ENCODE measurements at places on chromosomes 16 and 17. TPM values are rescaled to one million over a fixed set of nuclear protein-coding genes. Genes with fewer than 3 reads are reported as not detected.

The SLFN12L gene
- polyA plus RNA-seq, result 13.6 TPM

The OR1A1 gene
- not detected for polyA plus RNA-seq

The CYBA gene
- 454 TPM for polyA plus RNA-seq

The CCL8 gene
- polyA plus RNA-seq, result not detected

The RARA gene
- polyA plus RNA-seq, result 16.5 TPM

The TMC7 gene
- not detected for polyA plus RNA-seq

The UTS2R gene
- polyA plus RNA-seq, result not detected

- no peak for DNase-seq
Measured at GRCh38 chr17:19727501-19728078, 11.2 kb upstream of the SLC47A2 start.

- no peak for DNase-seq
Measured at GRCh38 chr17:27455236-27455913, 873 bp upstream of the KSR1 start.

GRCh38 chr17:12815642-12816141, 26.4 kb downstream of the ARHGAP44 start:
- DNase-seq, result no peak

DNA sequence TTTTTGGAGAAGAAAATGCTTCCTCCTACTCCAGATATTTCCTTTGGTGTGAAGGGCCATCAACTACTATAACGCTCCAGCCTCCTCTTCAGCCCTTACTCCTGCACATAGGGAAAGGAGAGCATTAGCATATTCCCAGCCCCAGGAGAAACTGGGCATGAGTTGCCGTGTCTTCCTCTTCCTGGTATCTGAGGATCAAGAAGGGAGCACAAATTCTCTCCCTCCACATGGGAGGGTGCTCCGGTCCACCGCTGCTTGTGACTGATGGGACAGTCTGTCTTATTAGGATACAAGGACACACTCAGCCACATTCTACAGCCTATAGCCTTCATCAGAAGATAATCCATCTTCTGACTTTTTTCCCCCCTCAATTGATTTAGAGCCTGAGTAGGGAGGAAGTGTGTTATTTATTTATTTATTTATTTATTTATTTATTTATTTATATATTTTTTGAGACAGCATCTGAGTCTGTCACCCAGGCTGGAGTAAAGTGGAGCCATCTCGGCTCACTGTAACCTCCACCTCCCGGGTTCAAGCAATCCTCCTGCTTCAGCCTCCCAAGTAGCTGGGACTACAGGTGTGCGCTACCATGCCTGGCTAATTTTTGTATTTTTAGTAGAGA, 16.6 kb upstream of the CYB5B start:
- no peak for DNase-seq

DNA sequence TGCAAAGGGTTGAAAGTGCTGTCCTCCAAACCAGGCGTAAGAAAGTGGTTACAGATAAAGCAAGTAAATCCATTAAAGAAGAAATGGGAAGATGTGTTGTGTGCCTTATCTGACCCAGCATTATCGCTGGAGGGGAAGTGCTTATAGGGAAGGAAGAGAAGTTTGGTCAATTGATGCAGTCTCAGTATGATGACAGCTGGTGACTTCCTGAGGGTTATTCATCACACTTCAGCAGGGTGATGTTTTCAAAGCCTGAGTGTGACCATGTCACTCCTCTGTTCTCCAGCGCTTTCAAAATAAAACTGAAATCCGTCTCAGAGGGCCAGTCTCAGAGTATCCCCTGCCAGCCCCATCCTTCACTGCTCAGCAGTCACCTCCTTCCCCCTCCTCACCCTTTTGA, 505.4 kb upstream of the RBFOX1 start:
- no peak for DNase-seq

- no peak for DNase-seq
Measured at GRCh38 chr17:29243792-29244191, 2.9 kb upstream of the CRYBA1 start.

GRCh38 chr16:918068-918467, 52.7 kb downstream of the LMF1 start:
- DNase-seq, result no peak

GRCh38 chr16:2457267-2457666, 2.6 kb upstream of the TEDC2 start:
- no peak for DNase-seq

GRCh38 chr16:82630688-82631087, 3.9 kb downstream of the CDH13 start:
- DNase-seq, result no peak

GRCh38 chr16:69089091-69089910, 16.2 kb upstream of the HAS3 start:
- DNase-seq, result no peak

GRCh38 chr17:57861000-57861789, 11.4 kb upstream of the MRPS23 start:
- peak; percentile 26 for DNase-seq

- DNase-seq, result no peak
Measured at GRCh38 chr17:40374821-40375498, 10.4 kb upstream of the GJD3 start.

- DNase-seq, result no peak
Measured at GRCh38 chr17:17533901-17534441, 37.8 kb upstream of the RASD1 start.

DNA sequence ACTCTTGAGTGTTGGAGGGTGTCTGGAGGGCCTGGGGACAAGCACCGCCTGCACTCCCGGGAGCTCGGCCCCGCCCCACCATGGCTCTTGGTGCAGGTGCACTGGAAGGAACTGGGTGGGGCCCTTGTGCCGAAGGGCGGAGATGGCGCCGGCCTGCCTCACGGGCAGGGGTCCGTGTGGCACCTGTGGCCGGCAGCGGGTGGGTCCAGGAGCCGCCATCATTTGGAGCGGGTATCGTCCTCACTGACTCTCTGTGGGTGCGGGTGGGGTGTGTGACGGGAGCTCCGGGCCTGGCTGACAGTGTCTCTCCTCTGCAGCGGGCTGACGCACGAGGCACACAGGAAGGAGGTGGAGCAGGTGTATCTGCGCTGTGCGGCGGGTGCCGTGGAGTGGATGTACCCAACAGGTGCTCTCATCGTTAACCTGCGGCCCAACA, 5.2 kb downstream of the METRNL start:
- DNase-seq, result no peak

DNA sequence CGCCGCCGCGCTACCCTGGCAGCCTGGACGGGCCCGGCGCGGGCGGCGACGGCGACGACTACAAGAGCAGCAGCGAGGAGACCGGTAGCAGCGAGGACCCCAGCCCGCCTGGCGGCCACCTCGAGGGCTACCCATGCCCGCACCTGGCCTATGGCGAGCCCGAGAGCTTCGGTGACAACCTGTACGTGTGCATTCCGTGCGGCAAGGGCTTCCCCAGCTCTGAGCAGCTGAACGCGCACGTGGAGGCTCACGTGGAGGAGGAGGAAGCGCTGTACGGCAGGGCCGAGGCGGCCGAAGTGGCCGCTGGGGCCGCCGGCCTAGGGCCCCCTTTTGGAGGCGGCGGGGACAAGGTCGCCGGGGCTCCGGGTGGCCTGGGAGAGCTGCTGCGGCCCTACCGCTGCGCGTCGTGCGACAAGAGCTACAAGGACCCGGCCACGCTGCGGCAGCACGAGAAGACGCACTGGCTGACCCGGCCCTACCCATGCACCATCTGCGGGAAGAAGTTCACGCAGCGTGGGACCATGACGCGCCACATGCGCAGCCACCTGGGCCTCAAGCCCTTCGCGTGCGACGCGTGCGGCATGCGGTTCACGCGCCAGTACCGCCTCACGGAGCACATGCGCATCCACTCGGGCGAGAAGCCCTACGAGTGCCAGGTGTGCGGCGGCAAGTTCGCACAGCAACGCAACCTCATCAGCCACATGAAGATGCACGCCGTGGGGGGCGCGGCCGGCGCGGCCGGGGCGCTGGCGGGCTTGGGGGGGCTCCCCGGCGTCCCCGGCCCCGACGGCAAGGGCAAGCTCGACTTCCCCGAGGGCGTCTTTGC, 3.1 kb downstream of the HIC1 start:
- no peak for DNase-seq

DNA sequence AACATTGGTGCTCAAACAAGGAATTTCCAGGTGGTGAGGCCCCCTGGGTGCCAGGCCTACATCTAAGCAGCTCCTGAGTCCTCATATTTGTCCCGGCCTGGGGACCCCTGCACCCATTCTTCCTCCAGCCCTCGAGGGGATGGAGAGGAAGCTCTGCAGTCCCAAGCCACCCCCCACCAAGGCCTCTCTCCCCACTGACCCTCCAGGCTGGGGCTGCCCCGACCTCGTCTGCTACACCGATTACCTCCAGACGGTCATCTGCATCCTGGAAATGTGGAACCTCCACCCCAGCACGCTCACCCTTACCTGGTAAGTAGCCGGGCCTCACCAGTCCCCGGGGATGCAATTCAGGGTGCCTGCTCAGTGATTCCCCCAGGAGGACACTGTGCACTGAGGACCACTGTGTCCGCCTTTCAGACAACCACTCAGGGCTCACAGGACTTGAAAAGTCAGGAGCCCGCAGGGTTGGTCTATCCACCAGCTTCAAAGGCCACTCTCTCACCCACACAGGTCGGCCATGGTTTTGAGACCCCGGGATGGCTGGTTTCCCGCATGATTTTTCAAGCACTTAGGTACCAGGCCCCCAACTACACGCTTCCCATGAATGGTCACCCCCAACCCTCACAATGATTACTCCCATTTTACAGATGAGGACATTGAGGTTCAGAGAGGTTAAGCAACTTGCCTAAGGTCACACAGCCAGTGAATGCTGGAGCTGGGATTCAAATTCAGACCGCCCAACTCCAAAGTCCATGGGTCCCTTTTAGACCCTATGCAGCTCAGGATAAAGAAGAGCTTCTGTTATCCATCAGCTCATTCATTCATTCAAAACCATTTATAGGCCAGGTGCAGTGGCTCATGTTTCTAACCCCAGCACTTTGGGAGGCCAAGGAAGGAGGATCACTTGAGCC, 32.4 kb downstream of the IL21R start:
- no peak for DNase-seq

DNA sequence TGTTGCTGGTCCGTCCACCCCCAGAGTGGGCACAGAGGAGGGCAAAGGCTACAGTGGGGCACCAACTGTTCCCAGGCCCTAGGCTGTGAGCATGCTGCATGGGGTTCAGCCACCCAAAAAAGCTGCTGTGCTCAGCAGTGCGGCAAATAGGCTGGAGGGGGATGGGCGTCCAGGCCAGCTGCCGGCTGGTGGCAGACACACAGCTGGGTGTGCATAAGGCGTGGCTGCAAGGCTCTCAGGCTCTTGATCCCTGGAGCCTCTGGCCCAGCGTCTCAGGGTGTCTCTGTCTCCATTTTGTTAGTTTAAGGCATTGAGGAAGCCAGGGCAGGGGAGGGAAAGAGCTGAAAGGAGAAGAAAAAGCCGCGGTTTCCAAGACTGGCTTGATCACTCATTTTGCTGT, 8.8 kb downstream of the RPL19 start:
- no peak for DNase-seq

GRCh38 chr16:72853575-72854266, 194.2 kb downstream of the ZFHX3 start:
- no peak for DNase-seq

- DNase-seq, result no peak
Measured at GRCh38 chr17:41956522-41956921, 10.1 kb upstream of the CNP start.

DNA sequence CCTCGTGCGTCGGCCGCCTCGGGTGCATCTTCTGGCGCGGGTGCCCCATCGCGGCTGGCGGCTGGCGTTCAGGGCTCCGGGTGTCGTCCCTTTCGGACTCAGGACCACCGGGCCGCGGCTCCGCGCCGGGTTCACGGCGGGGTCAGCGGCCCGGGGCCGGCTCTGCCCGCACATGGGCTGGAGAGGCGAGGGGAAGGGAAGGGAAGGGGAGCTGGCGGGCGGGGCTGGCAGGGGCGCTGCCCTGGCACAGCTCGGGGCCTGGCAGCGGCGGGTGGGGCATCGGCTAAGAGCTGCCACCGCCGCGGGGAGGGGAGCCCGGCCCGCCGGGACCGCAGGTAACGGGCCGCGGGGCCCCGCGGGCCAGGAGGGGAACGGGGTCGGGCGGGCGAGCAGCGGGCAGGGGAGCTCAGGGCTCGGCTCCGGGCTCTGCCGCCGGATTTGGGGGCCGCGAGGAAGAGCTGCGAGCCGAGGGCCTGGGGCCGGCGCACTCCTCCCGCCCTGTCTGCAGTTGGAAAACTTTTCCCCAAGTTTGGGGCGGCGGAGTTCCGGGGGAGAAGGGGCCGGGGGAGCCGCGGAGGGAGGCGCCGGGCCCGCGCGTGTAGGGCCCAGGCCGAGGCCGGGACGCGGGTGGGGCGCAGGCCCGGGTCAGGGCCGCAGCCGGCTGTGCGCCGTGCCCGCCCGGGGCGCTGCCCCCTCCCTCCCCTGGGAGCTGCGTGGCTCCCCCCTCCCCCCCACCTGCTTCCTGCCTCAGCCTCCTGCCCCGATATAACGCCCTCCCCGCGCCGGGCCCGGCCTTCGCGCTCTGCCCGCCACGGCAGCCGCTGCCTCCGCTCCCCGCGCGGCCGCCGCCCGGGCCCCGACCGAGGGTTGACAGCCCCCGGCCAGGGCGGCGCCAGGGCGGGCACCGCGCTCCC, 646 bp downstream of the HIC1 start:
- no peak for DNase-seq

GRCh38 chr16:77579351-77579891, 142.9 kb upstream of the NUDT7 start:
- no peak for DNase-seq

DNA sequence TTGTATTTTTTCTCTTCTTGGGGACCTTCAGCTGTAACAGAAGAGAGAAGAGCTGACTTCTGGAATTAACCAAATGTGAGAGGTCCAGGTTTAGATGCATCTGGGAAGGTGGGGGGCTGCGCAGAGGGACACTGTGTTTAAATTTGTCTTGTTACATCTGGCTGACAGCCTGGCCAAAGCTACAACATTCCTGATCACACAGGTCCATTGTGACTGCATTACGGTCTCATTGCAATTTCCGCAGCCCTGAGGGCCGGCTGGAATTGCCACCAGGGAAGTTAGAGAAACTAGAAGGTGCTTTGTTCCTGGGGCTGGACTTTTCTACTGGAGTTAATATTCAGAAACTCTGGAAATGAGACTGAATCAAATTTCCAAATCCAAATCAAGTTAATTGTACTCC, 37.9 kb upstream of the LRRC75A start:
- no peak for DNase-seq

GRCh38 chr16:81365731-81366130, 51.0 kb downstream of the GAN start:
- DNase-seq, result no peak

DNA sequence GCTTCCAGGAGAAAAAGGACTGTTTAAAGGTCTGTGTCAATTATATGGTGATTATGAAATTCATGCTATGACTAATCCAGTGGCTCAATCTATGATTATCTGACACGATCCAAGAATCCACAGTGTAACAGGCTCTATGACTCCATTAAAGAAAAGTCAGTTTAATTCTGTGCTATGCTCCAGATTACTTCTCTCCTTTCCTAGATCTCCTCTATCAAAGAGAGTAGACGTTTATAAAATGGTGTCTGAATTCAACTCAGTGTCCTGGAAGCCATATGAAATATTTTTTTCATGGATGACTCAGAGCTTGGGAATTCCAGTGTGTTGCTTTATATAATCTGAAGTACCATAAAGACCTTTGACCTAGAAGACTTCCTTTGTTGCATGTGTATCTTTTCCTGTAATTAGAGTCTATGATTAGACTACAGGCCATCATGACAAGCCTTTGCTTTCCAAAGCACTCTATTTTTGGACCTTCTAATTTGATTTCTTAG, 27.0 kb upstream of the NF1 start:
- DNase-seq, result no peak

- no peak for DNase-seq
Measured at GRCh38 chr17:1590747-1591473, 28.3 kb upstream of the PITPNA start.
